ENCODE measurements at places on chromosomes 2 and 18. TPM values are rescaled to one million over a fixed set of nuclear protein-coding genes. Genes with fewer than 3 reads are reported as not detected.
A peak's percentile ranks its signal among the peaks of the same experiment; 100 is the strongest.

GRCh38 chr2:189171956-189172609 is 7.5 kb downstream of the COL5A2 start:
- DNase-seq = no peak

DNA sequence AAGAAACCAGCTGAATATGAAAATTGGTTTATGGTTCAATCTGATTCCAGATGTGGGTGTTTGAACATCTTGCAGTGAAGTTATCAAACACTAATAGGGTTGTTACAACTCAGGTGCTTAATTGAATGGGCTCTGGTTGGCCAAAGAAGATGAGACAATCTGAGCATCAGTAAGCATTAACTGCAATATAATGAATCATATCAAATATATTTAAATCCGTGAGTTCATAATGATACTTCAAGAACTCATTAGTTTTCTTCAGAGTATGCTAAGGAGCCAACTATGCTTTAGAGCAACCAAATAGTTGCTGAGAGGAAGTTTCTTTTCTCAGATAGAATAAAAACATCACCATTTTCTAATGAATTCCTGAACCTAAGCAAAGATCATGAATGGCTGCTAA is 79.2 kb downstream of the NCOA1 start:
- DNase-seq = no peak

DNA sequence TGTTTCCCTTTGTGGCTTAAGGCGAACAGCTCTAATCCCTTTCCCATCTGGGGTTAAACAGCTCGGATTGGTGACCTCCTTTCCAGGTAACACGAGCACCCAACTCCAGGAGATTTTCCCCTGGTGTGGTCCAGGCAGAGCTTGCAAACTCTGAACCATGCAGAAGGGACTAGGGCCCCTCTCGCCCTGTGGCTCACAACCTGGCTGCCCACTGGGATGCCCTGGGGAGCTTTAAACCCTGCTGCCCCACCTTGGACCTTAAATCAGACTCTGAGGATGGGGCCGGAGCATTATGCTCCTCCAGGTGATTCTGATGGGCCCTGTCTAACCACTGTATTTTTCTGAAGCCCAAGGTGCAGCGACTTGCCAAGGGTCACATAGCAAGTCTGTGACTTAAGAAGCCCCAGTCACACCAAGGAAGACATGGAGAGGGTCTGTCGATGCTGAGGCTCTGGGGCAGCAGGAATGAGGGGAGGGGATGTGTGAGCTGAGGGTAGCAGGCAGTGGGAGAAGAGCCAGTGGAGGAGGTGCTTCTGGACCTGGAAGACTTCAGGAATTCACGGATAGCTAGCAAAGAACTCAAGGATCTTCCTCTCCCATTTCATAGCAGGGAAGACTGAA is 5.9 kb downstream of the ARID5A start:
- DNase-seq = no peak

Gene RAD51AP2
- polyA plus RNA-seq = 0.05 TPM

DNA sequence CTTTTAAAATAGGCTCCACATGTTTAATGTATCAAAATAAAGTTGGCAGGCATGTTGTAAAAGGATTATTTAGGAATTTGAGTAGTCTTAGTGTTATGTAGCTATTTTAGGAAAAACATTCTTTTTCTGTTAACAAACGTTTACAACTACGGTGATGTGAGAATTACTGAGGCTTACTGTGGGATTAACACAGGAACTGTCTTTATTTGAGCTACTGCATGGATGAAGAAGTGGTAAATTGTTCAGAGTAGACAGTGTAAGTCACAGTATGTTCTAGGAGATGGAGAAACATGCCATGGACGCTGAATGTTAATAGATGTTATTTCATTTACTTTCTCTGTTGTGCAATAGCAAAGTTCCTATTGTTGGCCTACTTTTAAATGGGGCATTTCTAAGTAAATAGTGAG is 1.6 kb downstream of the PPM1B start:
- DNase-seq = no peak

Gene SCN3A
- polyA plus RNA-seq = 0.56 TPM

DNA sequence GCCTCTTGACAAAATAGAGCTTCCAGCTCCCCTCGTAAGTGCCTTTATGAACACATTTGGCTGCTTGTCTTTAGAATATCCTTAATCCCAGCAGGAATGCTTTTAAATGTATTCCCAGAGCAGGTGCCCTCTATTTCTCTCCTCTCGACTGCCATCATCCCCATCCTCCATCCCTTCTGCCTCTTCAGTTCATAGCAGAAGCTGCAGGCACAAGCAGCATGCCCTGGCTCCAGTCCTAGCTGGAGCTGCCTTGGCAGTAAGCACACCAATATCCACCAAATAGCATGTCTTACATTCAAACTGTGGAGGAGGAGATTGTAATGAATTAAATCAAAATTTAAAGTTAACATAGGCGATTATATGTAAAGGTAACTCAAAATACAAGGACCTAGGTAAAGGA is 891.3 kb upstream of the SLC39A10 start:
- no peak for DNase-seq

GRCh38 chr18:8811115-8811514 is 105.8 kb downstream of the MTCL1 start:
- no peak for DNase-seq

DNA sequence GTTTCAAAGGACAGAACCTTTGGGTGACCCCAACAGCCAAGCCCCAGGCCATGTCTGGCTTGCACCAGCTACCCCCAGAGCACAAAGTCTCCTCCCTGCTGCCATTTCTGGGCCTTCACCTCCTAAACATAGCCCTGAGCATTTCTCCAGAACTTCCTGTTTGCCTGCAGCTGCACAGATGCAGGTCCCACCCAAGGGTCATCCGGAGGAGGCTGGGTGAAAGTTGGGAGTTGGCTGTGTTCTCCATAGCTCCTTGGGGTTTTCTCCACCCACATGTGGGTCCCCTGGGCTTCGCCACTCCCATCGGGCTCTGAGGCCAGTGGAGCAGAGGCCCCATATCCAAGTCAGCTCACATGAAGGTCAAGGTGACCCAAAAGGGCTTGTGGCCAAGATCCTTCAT is 4.3 kb downstream of the TNP1 start:
- peak; percentile 79 for DNase-seq

DNA sequence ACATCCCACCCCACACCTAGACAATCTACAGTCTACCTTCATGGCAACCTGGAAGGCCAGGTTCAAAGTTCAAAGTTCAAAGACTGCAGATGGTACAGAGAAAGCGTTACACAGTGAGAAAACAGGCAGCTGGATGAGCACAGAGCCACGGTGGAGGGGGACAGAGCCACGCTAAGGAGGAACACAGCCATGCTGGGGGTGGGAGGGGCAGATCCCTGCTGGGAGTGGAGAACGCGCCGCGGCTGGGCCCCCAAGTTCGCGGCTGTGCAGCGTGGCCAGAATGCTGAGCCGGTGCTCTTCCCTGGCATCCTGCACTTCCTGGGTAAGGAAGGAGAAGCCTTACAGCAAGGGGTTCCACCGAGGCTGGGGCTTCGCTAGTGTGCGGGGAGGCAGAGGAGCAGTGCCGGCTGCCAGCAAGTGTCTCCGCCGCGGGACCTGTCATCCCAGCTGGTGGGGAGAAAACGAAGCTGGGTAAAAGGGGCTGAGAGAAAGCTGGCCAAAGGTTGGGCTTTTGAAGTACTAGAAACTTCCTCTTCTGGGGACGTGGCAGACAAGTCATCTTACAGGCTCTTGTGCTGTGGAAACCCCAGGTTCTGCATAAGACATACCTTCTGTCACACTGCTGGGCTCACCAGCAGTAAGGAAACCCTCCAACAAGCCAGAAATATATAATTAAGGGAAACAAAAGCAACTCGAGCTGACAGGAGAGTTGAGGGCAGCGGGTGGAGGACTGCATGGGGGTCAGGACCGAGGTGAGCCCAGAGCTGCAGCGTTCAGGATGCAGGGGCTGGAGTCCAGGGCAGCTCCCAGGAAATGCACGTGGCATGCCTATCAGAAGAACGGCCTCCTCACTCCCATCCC is 115.5 kb downstream of the HDAC4 start:
- peak; percentile 39 for DNase-seq

GRCh38 chr2:50529600-50530218 is 502.2 kb downstream of the NRXN1 start:
- no peak for DNase-seq

DNA sequence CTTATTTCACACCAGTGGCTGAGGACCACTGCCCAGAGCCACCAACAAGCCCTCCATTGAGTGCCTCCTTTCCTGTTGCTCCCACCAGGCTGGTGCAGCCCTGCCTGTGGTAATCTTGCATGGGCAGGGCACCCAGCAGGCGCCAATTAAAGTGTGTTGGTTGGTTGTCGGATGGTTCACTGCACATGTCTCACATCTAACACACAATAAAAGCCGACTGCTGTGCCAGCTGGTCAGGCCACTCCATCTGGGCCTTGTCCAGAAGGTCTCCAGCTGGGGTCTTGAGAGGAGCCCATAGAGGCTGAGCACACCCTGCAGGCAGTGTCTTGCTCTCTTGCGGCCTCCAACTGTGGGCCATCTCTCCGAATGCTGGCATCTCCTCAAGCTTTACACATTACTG is 494.8 kb upstream of the KLHL29 start:
- DNase-seq = no peak

GRCh38 chr2:17667898-17668297 is 85.7 kb downstream of the SMC6 start:
- no peak for DNase-seq

Gene CYP27C1
- polyA plus RNA-seq = 0.52 TPM

Gene SNED1
- polyA plus RNA-seq = 16.7 TPM

Gene CREG2
- polyA plus RNA-seq = 0.05 TPM

Measured in ovary (tissue), 10 donors.